ENCODE measurements at places on chromosomes 16 and 17. TPM values are rescaled to one million over a fixed set of nuclear protein-coding genes. Genes with fewer than 3 reads are reported as not detected.
A peak's percentile ranks its signal among the peaks of the same experiment; 100 is the strongest.

RHBDF2 gene
- 8.9 TPM for total RNA-seq

DNA sequence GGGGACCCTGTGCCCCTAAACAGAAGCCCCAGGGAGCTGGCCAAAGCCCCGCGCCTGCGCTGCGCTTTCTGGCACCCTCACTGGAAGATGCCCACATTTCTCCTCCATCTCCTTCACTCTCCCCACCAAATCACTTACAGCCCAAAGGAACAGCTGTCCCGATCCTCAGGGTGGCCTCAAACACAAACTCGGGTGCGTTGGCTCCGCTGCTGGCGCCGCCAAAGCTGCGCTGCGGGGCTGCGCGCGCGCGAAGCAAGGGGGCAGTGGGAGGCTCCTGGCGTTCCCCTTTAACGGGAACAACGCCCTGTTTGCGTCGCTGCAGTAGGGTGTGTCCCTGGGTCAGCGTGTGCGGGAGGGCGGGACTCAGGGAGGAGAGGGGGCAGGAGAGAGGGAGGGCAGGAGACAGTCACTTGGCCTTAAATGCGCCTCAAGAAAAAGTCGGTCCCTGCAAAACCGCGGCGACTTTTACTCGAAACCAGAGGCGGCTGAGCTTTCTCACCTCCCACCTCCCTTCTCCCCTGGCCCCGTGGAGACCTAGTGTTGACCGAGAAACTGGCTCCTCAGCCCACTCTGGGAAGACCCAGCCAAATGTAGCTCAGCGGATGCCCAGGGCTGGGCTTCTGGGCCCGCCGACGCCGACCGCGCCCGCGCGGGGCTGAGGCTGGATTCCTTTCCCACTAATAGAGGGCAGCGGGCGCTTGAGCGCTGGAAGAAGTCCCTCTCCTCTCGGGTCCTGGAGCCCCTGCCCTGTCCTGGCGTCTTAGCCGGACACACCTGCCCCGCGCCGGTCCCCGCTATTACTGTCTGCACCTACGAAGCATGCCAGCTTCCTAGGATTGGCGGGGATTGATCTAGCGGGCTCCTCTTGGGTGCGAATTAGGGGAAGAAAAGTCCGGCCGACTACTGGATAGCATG, 2.6 kb downstream of the PMP22 start:
- DNase-seq = peak; percentile 53

PHLPP2 gene
- total RNA-seq = 2.6 TPM

DNA sequence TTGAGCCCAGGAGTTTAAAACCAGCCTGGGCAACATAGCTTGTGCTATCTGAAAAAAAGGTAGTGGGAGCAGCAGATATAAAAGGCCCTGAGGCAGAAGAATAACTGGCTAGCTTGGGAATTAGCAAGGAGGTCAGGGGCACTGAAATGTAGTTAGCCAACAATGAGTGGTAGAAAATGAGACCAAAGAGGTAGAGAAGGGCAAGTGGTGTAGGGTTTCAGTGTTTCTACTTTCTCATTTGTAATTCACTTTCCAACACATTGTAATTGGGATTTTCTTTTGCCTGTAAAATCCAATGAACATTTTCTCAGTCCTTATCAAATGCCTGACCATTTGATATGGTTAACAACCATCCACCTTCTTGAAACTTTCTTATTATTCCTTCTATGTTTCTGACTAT, 95.1 kb upstream of the CORO6 start:
- DNase-seq = no peak

- no peak for DNase-seq
These were observed 1.4 kb upstream of the CNEP1R1 start for GRCh38 chr16:50023641-50024040.

TTYH2 gene
- total RNA-seq = 0.81 TPM

DNA sequence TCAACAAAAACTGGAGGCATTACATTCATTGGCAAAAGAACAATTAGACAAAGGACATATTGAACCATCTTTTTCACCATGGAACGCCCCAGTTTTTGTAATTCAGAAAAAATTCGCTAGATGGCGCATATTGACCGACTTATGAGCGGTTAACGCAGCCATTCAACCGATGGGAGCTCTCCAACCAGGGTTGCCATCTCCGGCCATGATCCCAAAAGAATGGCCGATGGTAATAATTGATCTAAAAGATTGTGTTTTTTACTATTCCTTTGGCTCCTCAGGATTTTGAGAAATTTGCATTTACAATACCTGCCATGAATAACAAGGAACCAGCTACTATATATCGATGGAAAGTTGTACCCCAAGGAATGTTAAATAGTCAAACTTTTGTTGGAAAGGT, 21.4 kb downstream of the ALOX15B start:
- DNase-seq = no peak

- DNase-seq = no peak
These were observed 55.2 kb upstream of the MRTFB start for GRCh38 chr16:14015948-14016347.

Data from left lobe of liver (tissue), 2 donors.